ENCODE measurements at places on chromosomes 5 and 9.

DNA sequence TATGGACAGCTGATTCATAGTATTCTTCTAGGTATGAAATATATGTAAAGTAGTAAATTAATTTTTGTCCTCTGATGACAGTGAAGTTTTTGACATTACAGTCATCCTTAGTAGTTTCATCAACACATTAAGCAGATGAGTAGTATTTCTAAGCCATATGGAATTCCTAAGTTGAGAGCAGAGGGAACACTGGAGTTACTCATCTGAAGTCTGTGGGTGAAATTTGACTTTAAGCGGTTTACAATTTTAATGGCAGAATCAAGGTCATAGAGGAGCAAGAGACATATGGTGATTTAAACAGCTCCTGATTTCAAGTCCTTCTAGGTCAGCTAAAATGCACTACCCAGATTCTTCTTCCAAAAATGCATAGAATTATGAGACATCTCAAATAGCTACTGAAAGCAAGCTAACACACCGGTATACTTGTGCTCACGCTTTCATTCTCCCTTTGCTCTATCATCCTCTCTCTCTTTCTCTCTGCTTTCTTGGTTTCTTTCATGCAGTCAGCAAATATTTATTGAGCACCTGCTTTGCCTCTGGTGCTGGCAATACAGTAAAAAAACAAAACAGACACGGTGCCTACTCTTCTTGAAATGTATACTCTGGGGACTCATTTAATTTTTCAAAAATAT is 235.9 kb downstream of the FER start:
- no peak for DNase-seq

DNA sequence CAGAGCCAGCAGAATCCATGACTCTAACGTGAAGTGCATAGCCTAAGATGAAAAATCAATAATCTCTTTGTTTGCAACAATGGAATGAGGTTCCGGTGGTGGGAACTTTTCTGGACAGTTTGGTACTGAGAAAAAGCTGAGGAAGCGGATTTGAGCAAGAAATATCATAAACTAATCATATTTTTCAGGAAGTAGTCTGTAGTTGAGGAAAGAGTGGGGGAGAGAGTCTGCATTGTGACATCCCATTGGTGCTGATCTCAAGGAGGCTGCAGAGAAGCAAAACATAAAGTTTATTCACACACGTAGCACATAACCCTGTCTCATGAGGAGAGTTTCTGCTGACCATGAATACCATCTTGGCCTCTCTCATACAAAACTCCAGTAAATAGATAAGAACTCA is 15.8 kb upstream of the FCHO2 start:
- no peak for DNase-seq

DNA sequence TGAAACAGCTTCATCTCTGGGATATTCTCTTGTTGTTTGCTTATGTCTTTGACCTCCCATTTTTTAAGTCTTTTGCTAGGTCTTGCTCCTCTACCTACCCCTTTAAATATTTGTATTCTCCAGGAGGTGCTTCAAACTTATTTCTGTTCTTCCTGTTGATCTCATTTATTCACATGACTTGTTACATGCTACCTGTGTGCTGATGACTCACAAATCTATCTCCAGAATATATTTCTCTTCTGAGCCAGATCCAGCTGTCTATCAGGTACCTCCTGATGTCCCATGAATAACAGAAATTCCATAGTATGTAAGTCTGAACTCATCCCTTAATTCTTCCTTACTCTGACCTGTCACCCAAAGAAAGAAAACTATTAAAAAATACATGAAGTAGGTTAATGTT is 11.0 kb downstream of the NIPBL start:
- no peak for DNase-seq

GRCh38 chr9:114611516-114612271 is 603 bp downstream of the TMEM268 start:
- no peak for DNase-seq

DNA sequence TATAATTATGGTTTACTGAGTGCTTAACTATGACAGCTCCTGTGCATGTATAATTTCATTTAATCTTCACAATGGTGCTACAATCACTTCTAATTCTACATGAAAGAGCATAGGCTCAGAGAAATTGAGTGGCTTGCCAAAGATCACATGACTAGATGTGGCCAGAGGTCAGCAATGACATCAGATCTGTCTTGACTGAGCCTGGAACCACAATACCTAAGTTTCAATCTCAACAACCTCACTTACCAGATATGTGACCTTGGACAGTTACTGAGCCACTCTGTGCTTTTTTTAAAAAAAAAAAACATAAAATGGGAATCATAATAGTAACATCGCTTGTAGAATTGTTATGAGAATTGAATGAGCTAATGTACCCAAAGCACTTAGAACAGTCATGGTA is 130.7 kb downstream of the TRIM32 start:
- no peak for DNase-seq

DNA sequence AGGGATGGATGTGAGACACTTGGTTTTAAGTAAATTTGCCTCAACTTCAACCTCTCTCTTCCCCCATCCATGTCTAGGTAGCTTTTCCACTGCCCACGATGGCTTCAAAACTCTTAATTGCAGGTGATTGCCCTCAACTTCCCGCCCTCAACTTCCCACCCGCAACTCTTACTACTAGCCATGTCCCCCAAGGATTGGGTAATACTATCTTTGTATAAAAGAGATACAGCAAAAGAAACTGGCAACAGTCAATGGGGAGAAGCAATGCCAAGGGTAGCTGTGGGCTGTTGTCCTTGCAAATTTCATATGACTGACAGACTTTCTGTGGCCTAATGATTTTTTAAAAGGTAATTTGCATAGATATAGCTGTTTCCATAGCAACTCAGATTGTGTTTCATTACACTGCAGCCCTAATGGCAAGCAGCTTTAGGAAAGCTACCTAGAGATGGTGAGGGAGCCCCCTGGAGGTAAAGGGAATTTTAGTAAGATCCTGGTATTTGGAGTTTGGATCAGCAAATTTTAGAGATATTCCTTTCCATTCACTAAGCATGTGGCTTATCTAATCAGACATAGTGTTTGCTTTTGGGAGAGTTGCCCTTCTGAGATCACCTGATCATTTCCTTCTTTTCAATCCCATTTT is 421.5 kb upstream of the DAP start:
- no peak for DNase-seq

DNA sequence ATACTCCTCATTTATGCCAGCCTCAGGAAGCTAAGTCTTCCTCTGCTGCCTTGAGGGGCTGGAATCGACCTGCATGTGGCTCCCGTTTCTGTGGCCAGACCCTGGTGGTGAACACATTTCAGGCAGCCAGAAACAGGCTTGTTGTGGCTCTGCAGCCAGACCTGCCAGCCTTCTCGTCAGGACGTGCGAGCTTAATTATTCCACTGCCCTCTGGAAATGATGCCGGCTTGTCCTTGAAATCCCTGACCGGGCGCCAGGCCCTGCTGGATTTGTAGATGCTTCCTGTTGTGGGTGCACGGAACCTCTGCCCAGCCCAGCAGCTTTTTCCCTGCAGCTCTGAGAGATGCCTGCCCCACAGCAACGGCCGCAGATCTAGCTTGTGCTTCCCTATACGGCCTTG is 41.6 kb downstream of the PDZD2 start:
- DNase-seq, result no peak

GRCh38 chr5:82785882-82786509 is 291.2 kb downstream of the TMEM167A start:
- DNase-seq, result no peak

GRCh38 chr9:136570916-136571315 is 25.1 kb upstream of the NOTCH1 start:
- no peak for DNase-seq

Measured in NCI-H187 treated with DMSO at 0.1 percent for 48 hours (cell line).